ENCODE measurements at places on chromosomes 3 and 15.

DNA sequence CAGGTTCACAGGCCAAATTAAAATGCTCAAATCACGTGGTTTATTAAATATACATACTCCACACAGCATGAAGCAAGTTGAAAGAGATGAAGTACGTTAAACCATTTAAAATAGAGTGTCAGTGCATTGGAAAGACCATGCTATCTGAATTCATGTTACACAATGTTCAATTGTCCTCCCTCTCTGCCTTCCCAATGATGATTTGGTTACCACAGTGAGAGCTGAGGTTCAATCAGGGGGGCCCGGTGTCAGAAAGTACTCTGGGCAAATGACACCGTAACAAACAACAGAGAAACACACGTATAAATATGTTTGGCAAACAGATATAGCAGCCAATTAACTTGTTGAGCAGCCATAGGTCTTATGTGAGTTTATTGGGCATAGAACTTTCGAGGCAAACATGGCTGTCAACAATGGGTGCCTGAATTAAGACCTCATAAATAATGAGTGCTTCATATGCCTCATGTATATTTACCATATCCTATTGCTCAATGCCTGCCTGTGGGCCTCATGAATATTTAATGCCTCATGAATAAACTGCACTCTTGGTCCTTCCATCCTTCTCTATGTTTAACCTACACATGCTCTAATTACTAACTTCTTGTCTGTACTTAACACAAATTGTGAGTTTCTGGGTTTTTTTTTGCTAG is 641.5 kb downstream of the PLOD2 start:
- no peak for DNase-seq

GRCh38 chr3:13500133-13500885 is 20.2 kb downstream of the HDAC11 start:
- DNase-seq: peak; percentile 37

DNA sequence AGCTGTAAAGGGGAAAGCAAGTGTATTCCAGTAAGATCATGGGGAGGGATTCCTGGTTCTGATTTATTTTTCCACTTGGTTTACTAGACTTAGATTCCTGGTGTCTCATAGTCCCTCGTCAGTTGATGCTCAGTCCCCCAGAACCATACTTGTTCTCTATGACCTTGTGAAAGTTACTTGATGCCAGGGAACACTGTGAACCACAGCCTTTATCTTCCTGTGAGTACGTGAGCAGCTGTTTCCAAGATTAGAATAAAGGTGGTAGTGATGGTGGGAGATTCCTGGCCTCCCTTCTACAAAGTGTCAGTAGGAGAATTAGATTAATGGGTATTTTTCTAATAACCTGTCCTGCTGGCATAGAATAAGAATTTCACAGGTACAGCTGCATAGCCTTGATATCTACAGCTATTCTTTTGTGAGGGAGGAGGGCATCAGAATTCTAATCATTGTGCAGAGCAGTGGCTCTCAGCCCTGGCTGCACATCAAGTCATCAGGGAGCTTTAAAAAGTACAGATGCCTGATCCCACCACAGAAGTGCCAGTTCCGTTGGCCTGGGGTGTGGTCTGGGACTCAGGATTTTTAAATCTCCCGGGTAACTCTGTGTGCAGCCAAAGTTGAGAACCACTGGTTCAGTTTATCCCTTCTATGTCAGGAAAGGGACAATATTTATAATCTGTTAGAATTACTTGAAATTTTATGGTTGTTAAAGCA is 20.0 kb downstream of the GPD1L start:
- DNase-seq: no peak

DNA sequence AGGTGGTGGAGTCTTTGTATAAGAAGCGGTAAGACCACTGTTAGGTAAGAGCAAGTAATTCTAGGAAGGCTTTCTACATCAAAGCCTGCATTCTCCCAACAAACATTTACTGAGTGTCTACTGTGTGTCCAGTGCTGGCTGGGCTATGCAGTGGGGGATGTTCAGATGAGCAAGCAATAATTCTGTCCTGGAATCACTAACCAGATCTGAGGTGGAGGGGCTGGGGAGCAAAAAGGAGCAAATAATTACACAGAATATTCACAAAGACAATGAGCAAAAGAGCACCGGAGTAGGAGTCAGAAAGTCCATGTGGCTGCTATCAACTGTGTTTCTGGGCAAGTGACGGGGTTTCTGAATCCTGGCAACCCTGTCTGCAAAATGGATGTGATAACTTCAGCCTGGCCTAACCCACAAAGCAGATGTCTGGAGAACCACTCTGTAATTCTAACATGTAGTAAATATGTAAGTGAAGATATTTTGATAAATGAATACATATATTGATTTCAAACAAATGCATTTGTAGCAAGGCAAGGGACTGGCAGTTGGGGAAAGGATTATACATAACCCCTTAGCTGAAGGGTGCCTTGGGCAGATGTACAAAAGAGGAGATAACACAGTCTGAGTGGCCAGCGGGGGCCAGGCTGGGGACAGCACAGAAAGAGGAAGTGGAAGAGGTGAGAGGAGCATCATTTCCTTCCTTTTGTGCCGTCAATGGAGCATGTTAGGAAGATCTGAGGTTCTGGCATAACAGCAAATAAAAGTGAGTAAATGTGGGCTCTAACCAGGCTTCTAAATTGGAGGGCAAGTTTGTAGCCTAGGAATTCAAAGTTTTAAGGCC is 28.8 kb downstream of the CYP8B1 start:
- DNase-seq: no peak

DNA sequence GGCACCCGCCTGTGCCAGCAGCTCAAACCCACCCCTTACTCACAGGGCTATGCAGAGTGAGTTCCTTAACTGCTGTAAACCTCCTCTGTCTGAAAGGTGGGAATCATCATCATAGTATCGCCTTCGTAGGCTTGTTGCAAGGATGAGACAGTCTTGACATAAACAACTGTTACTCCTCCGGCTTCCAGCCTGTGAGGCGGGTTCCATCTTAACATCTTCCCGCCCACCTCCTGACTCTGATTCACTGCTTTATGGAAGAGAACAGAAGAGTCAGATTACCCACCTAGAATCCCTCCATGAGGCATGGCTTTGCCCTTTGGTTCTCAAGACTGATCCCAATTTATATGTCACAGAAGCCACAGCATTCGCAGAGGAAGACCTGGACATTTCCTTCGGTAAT is 21.9 kb downstream of the POLR2M start:
- no peak for DNase-seq

DNA sequence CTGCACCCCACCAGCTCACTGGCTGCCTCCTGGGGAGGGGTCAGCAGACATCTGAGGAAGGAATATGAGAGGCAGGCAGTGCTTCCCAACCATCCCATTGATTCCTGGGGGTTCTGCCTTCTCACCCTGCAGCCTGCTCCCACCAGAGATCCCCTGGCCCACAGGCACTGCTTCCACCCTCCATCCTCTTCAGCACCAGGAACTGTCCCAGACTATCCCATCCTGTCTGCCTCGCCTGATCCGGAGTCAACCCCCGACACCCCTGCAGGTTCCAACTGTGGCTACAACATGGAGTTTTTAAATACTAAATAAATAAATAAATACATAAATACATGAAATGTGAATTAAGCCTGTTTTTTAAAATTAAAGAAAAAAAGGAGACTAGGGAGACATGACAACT is 43.6 kb downstream of the CACNA2D2 start:
- no peak for DNase-seq

DNA sequence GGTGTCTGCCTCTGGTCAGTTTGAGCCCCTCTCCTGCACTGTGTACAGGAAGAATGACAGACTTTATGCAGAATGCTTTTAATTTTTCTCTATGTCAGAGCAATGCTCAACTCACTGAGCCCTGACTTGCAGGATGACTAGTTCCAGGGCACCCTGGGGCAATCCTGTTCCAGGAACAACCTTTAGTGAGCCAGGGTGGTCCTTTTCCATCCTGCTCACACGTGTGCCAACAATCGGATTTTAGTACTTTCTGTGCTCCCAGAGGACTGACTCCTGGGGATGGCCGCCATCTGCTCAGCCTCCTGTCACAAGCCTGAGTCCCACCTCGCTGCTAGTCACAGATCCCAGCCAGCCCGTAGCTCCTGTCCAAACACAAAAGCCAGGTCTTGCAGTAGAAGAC is 48.2 kb upstream of the ALDH1A3 start:
- no peak for DNase-seq

- DNase-seq: no peak
Observed at GRCh38 chr3:128328546-128329458, 137.9 kb downstream of the DNAJB8 start.

GRCh38 chr3:41726891-41727290 is 235.0 kb downstream of the ULK4 start:
- DNase-seq: no peak
